GM23338 (cell line): ENCODE measurements at places on chromosomes 7 and 10.

DNA sequence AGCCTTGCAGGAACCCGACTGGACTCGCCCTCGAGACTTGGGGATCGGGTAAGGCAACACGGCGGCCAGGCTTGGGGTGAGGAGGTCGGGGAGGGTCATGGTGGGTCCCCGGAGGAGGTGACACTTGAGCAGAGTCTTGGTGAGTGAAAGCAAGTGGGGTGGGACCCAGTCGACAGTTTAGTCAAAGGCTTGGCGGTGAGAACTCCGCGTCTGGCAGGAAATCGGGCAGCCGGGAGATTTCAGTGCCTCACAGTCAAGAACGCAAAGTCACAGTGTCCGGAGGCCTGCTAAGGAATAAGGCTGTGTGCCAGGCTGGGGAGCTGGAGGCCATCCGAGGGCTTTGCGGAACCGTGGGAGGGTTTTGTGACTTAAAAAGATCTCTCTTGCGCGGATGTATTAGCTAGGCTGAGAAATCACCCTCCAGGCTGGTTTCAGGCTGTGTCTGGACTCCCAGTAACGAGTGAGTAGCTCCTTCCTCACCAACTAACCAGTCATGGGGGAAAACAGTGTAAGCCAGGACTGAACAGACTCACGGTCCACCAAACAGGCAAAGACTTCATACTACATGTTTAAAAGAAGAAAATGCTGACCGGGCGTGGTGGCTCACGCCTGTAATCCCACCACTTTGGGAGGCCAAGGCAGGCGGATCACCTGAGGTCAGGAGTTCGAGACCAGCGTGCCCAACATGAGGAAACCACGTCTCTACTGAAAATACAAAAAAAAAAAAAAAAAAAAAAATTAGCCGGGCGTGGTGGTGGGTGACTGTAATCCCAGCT, 613 bp downstream of the AP5Z1 start:
- DNase-seq = peak; percentile 32

DNA sequence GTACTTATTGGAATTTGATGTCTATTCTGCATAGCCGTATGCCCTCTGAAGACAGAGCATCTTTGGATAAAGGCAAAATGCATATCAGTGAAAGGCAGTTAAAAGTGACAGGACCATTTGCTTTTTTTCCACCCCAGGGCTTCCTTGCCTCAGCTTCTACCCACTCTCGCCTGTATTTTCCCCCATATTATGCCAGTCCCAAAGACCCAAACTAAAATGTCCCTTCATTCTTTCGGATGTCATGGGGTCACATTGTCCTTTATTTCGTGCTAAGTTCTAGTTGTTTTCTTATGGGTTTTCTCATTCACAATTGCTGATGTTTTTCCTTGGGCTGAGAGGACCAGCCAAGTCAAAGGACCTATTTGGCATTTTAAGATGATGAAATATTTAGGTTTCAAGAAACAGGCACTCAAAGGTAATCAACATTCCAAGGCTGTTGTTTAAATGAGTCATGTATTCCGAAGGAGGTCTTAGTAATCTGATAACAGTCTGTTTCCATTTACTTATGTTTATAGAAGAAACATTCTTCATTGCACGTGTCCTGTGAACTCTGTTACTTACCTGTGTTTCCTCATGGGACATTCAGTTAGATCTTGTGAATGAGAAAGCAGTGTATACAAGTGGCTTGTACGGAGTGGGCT, 74.1 kb downstream of the DNAH11 start:
- DNase-seq = no peak

DNA sequence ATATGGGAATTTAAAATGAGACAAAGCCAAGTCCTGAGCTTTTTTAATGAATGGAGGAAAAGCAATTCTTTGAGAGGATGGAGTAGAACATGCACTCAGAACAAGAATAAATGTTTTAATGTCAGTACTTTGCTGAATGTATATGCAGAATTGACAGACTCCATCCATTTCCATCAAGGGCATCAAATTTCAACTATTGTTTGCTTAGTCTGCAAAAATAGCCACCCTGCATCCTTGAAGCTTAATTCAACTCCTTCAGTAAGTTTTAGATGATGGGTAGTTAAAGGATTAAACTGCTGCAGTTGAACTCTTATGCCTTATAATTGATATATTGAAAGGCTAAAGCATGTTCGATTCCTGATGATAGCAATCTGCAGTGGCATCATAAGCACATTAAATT, 99.7 kb upstream of the IFRD1 start:
- DNase-seq = no peak

DNA sequence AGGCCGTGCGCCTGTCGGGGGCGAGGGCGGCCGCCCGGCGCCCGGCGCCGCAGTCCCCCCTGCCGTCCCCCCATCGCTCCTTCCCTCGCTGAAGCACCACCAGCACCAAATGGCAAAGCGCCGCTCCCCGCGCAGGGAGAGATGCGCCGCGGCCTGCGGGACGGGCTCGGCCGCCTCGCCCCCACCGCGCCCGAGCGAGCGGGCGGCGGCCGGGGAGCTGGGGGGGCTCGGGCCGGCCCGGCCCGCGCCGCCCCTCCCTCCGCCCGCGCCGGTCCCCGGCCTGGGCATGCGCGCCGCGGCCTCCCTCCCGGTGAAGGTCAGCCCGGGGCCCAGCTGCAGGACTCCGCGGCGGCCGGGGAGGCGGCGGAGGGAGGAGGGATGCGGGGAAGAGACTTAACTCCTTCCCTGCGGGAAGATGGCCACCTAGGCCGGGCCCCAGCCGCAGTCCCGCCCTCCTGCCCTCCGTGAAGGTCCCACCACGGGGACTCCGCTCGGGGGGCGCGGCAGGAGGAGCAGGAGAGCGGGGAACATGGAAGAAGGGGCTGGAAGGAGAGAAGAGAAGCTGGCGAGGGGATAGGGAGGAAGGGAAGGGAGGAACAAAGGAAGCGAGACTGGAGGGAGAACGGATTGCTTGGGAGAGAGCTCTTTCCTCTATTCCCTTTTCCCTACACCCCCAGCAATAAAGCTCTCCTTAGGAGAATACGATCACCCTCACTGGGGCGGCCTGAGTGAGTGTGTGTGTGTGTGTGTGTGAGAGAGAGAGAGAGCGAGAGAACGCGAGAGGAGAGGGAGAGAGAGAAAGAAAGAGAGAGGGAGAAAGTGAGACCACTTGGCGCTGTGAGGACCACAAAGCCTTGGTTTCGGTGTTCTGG, 3.4 kb upstream of the SMARCD3 start:
- peak; percentile 79 for DNase-seq

DNA sequence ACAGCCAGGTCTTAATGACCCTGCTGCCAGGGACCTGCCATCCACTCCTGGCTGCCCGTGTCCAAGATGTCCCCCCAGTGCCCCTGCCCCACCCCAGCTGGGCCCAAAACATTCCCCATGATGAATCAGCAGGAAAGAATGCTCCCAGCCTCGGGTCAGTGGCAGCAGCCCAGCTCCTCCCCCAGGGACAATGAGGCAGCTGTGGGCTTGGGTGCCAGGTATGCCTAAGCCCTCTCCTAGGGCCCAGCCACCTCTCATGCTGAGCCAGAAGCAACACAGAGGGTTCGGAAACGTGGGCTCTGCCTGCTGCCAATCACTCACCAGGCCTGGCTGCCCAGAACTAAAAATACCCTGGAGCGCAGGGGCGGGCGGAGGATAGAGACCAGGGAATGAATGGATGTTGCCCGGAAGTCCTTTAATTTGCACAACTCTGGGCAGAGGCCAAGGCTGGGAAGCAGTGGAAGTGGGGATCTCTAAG, 1.5 kb upstream of the LOXL4 start:
- peak; percentile 56 for DNase-seq

DNA sequence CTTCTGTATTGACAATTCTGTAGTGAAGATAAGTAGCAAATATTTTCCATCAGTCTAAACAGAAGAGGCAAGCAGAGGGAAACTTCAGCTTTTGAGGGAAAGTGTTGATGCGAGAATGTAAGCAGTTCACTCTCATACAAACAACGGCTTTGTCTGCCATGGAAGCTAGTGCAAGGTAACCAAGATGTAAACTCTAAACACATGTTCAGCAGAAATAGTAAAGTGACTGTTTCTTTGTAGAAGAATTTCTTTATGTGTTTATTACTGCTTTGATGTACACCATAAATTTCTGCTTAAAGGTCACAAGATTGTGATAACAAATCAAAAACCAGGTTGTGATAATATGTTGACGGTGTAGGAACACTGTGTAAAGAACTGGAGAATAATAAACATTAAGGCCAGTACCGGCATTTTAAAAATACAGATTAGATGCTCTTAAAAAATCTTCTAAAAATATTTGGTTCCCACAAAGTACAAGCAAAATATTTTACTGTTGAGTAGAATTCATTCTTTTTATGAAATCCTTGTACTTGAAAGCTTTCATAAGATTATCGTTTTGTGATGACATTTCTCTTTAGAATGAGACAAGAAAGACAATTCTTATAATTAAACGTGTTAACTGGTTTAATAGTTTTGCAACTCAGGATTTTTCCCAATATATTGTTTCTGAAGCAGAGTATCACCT, 34.2 kb downstream of the SEMA3C start:
- no peak for DNase-seq

DNA sequence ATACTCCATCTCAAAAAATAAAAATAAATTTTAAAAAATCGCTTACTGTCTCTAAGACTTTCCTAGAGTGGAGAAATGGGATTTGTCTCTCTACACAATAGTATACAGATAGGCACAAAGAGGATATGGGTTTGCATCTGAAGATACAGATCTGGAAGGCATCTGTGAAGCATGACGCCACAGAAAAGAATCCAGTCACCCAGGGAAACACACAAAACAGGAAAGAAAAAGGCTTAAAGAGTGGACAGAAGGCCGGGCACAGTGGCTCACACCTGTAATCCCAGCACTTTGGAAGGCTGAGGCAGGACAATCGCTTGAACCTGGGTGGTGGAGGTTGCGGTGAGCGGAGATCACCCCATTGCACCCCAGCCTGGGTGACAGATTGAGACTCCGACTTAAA, 61.3 kb downstream of the SKIDA1 start:
- no peak for DNase-seq

DNA sequence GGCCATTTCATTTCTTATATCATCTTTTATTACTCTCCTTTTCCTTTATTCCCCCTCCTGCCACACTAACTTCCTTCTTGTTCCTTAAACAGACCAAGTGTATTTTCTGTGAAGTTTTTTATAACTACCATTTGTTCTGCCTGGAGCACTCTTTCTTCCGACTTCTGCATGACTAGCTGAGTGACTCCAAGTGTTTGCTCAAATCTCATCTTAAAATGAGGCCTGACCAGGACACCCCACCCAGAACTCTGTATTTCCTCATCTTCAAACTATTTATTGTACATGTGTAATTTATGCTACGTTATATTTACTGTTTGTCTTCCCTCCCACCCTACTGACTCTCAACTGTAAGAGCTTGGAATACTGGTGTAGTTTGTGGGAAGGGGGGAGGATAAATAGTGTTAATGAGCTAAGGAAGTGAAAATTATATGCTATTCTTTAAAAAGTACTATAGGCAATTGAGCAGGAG, 3.2 kb downstream of the MINDY3 start:
- no peak for DNase-seq

DNA sequence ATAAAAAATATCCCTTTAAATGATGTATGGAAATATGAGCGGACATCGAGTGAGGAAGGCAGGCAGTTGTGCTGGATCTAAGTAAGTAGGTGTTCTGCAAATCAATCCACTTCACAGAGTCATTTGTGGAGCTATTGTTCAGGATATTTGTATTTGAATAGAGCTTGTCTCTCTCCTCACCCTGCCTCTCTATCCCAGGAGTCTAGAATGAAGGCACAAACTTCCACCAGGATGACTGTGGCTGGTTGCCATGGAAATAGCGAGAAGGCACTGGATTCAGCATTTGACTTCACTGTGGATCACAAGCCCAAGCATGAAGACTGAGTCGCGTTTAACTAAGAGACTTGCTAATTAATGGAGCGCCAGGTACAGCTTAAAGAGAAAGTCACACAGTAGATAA, 53.2 kb downstream of the NPY start:
- peak; percentile 93 for DNase-seq

DNA sequence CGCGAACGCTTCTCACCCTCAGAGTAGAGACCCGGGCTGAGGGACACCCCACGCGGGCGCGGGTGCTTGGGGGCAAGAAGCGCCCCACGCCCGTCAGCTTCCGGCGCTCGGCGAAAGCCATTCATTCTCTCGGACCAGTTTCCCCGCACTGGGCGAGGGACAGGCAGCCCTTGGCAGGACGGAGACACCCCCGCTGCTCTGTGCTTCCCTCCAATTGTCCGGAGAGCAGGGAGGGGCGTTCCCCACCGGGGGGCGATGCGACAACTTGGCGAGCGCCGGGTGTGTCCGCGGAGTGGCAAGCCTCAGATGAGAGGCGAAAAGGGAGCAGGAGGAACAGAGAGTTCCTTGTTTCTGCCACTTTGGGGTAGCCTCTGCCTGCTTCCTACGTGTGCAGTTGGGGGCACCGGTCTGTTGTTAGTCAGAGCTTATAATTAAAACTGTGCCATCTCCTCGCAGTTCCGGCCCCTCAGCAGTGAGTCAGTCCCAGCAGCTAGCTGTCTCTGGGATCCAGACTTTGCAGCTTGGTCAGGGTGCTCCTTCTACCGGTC, 1.7 kb downstream of the GPR158 start:
- peak; percentile 60 for DNase-seq

DNA sequence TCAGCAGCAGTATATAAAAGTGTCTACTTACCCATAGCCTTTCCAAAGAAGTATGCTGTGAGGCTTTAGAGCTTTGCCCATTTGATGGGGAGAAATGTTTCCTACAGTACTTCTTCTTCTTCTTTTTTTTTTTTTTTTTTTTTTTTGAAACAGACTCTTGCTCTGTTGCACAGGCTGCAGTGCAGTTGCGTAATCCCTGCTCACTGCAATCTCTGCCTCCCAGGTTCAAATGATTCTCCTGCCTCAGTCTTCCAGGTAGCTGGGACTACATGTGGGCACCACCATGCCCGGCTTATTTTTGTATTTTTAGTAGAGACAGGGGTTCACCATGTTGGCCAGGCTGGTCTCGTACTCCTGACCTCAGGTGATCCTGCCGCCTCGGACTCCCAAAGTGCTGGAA, 101.7 kb upstream of the TMEM26 start:
- no peak for DNase-seq

DNA sequence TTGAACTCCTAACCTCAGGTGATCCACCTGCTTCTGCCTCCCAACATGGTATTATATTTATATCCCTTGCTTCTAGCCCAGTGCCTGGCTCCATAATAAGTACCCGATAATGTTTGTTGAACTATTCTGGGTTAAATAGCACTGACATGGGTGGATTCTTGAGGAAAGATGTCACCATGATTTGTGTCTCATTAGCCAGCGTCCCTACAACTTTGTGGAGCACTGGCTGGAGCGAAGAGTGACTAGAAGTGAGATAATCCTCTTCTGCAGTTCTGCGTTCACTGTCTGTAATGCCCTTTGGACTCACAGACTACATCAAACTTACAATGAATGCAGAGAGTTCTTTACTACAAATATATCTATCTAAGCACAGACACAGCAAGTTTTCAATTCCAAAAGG, 16.9 kb upstream of the AKR1E2 start:
- no peak for DNase-seq

- no peak for DNase-seq
Observed at GRCh38 chr10:97050956-97051496, 134.7 kb downstream of the SLIT1 start.

GRCh38 chr10:58784361-58784760, 271.7 kb downstream of the BICC1 start:
- DNase-seq = no peak

- no peak for DNase-seq
Observed at GRCh38 chr7:222716-223041, 30.3 kb downstream of the FAM20C start.

GRCh38 chr10:71770255-71770654, 3.1 kb downstream of the VSIR start:
- DNase-seq = no peak

- DNase-seq = peak; percentile 56
Observed at GRCh38 chr10:116274064-116274904, 1.3 kb upstream of the GFRA1 start.

GRCh38 chr10:119480667-119481066, 61.9 kb downstream of the RGS10 start:
- no peak for DNase-seq

GRCh38 chr10:30055226-30055662, 4.1 kb downstream of the JCAD start:
- DNase-seq = no peak
